ENCODE measurements at places on chromosomes 4 and X.

DNA sequence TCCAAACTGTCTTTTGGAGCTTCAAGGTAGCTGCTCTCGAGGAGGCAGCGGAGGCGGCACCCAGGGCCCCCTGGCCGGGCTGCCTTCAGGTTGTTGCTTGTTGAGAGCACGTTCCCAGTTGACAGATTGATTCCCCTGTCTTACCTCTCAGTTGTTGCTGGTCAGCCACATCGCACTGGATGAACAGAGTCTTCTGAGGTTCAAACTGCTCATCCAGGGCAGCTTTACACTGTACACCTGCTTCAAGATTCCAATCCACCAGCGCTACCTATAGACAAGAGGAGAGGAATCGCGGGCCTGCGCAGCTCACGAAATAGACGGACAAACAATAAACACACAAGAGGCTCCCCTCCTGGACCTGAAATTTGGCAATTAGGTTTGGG is 497 bp downstream of the HPGD start:
- DNase-seq: no peak

GRCh38 chrX:46620505-46620904 is 46.9 kb downstream of the CHST7 start:
- DNase-seq: no peak

DNA sequence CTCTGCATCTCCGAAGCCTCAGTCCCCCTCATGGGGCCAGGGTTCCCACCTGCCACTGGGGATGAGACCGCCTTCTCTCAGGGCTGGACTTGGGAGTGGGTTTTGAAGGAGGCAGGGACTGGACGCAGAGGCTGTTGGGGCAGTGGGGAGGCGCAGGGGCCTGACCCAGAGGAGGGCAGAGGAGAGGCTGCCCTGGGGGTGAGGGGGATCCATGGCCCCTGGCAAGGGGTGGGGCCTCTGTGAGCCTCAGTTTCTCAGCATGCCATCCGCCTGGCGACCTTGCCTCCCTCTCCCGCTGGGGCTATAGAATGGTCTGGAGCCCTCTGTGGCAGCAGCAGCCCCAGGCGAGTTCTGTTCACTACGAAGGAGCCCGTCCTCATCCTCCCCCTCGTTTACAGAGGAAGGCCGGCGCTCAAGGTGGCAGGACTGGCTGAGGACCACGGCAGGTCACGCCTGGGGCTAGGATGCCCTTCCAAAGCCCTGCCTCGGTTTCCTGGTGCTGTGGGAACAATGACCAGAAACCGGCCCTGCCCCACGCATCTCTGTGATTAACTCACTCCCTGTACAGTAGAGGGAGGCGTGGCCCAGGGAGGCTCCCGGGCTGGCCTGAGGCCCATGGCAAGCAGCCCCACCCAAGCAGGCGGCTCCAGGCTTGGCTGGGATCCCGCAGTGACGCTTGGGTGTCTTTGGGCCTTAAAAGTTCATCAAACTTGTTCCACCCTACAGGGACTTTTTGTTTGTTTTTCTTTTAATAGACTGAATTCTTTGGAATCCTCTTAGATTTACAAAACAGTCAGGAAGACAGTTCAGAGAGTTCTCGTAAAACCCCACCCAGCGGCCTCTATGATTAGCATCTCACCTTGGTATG is 16.0 kb upstream of the SH3TC1 start:
- no peak for DNase-seq

DNA sequence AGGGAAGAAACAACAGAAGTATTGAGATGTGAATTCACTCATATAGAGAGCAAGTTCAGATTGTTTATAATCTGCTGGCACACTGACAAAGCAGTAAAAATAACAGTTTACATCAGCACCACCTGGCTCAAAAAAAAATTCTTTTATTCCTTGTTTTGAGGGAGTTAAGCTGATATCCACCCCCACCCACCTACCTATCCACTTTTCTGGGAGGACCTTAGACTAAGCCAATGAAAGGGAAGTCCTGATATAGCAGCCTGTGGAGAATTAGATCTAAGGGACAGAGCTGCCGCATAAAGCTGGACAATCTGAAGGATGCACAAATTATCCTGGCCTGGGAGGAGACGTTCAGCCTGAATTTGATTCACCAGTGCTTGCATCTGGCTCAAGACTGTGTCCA is 264.5 kb downstream of the RCHY1 start:
- no peak for DNase-seq

DNA sequence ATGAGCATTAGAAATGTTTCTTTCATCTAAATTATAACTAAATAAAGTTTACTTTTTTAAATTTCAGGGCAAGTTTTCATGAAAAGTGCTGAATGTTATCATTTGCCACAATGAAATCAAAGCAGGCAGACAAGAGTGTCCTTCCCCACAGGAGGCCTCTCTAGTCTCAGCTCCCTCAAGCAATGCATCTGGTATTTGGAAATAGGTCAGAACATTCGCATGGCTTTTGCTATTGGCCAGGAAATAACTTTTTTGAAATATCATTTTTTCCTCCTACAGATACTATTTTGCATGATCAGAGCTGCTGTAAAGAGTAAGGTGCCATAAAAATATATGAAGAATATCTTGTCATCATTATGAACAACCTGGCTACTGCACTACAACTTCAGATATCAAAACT is 41.1 kb downstream of the MAD2L1 start:
- no peak for DNase-seq

DNA sequence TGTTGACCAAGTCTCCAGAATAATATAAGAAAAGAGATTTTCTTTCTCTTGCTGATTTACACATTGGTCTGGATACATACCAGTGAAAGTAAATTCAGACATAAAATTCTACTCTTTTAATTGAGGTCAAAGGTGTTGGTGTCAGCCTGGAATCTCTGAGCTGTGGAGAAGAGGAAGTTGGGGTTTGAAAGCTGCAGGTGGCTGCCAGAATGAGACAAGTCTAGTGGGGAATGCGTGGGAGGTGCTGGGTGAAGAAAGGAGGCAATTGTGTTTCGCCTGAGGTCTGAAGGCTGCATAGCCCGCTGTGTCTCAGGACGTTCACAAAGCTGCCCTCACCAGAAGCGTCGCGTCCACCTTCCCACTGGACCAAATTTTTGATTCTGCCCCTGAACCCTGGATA is 31.2 kb downstream of the PHEX start:
- DNase-seq: no peak

GRCh38 chr4:113173793-113174264 is 124.4 kb downstream of the ANK2 start:
- DNase-seq: no peak

- no peak for DNase-seq
These were observed 11.6 kb downstream of the SYTL4 start for GRCh38 chrX:100720301-100720700.

- no peak for DNase-seq
These were observed 78.5 kb downstream of the CRMP1 start for GRCh38 chr4:5814421-5814820.

DNA sequence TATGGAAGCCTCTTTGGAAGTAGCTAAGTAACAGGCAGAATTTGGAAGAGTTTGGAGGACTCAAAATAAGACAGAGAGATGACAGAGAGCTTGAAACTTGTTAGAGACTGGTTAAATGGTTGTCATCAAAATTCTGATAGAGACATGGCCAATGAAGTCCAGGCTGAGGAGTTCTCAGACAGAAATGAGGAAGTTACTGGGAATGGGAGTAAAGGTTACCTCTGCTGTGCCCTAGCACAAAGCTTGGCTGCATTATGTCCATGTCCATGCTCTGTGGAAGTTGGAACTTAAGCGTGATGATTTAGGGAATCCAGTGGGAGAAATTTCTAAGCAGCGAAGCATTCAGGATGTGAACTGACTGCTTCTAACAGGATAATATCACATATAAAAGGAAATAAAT is 146.2 kb upstream of the NDST4 start:
- no peak for DNase-seq

- no peak for DNase-seq
These were observed 736 bp downstream of the IDS start for GRCh38 chrX:149504226-149504914.

GRCh38 chr4:3044870-3045819 is 29.2 kb downstream of the HTT-AS start:
- DNase-seq: no peak

DNA sequence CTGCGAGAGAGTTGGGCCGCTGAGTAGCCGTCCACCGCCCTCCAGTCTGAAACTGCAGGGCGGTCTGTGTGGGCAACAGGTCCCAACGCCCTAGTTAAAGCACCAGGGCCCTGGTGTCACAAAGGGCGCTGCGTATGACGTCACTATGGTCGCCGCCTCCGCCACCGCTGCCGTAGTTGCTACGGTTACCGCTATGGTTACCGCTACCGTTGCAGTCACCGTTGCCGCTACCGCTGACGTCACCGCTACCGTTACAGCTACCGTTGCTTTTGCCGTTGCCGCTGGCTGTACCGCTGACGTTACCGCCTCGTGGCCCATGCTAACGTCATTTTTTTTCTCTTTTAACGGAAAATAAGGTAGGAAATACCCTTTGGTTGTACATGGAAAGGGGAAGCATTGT is at the start of gene PPP1R2C:
TSS of gene PPP1R2C (minus strand) at position 68 of the 400 bp plus-strand sequence. CDS start 84 bp downstream, outside the sequence.
- DNase-seq: no peak

- DNase-seq: no peak
These were observed 6.8 kb downstream of the MMAA start for GRCh38 chr4:145625677-145626622.

- no peak for DNase-seq
These were observed 70.0 kb upstream of the SHISA3 start for GRCh38 chr4:42327323-42327722.

DNA sequence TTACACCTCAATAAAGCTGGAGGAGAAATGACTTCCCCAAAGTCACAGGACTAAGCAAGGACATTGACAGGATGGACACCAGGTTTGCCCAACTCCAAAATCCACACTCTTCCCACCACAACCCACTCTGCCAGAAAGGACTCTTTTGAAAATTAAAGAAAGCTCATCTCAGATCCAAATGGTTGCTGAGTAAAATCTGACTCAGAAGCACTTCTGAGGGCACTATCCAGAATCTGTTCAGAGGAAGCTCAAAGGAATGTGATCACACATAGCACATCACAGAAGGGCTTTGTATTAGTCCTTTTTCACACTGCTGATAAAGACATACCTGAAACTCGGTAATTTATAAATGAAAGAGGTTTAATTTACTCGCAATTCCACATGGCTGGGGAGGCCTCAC is 155.5 kb downstream of the RAB28 start:
- no peak for DNase-seq

DNA sequence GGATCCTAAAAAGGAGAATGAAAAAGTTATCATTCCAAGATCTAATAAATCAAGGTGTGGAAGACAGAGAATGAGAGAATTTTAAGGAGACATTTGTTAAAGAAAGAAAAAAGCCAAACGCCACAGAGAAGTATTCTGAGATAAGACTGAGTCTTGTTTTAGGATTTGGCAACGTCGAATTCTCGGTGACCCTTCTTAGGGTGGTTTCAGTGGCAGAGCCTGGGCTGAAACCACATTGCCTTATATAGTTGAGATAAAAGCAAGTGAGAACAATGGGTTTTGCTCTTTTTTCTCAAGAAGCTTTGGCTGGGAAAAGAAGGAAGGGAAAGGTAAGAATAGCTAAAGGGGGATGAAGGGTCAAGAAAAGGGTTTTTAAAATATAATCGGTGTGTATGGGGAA is 209.4 kb downstream of the VEGFC start:
- no peak for DNase-seq

DNA sequence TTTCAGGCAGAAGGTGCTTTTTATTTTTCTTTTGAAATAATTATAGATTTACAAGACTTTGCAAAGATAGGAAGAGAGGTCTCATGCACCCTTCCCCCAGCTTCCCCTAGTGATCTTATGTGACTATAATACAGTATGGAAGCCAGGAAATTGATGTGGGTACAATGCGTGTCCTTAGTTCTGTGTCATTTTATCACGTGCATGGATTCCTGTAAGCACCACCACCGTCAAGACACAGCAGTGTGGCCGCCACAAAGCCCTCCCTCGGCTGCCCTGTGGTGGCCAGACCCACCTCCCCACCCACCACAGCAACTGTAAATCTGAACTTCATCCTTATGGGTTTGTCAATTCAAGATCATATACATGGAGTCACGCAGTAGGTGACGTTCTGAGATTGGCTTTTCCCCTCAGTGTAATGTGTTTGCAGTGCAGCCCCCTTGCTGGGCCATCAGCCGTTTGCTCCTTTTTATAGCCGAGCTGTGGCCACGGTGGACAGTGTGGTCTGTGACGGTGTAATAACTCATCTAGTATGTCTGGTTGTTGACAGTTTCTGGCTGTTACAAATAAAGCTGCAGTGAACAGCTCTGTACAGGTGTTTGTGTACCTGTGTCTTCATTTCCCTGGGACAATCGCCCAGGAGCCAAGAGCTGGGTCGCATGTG is 10.9 kb upstream of the HTRA3 start:
- DNase-seq: no peak

- no peak for DNase-seq
These were observed 45.2 kb downstream of the ADH5 start for GRCh38 chr4:99043346-99043745.

Data from 8988T (cell line).